A375 (cell line): ENCODE measurements at places on chromosomes 4 and X. TPM values are rescaled to one million over a fixed set of nuclear protein-coding genes. Genes with fewer than 3 reads are reported as not detected.

RHOXF1 gene
- not detected in 2 replicates for total RNA-seq

CTAG1B gene
- total RNA-seq = 22.1 and 66.2 TPM in 2 replicates

AR gene
- 2.2 and 3.4 TPM in 2 replicates for total RNA-seq

CHM gene
- total RNA-seq = 11.6 and 12.0 TPM in 2 replicates

OCIAD1 gene
- 79.1 and 83.9 TPM in 2 replicates for total RNA-seq

KIAA1210 gene
- not detected in 2 replicates for total RNA-seq

ADH1A gene
- not detected in 2 replicates for total RNA-seq

HPSE gene
- total RNA-seq = 2.4 and 2.7 TPM in 2 replicates

FAM3A gene
- total RNA-seq = 43.0 and 45.9 TPM in 2 replicates

PPEF1 gene
- 0.05 and 0.08 TPM in 2 replicates for total RNA-seq

ADGRG4 gene
- total RNA-seq = not detected in 2 replicates

PROM1 gene
- total RNA-seq = 0.11 TPM in 1 of 2 replicates, not detected in the other

FABP2 gene
- not detected in 2 replicates for total RNA-seq

FAT4 gene
- total RNA-seq = 1.2 and 1.6 TPM in 2 replicates
